AG08396 (cell line): ENCODE measurements at places on chromosomes 2 and 18.
A peak's percentile ranks its signal among the peaks of the same experiment; 100 is the strongest.

GRCh38 chr2:72824224-72824842, 1.5 kb downstream of the EXOC6B start:
- peak; percentile 55 for DNase-seq

- DNase-seq = no peak
Observed at GRCh38 chr2:195490319-195490718, 166.7 kb upstream of the SLC39A10 start.

DNA sequence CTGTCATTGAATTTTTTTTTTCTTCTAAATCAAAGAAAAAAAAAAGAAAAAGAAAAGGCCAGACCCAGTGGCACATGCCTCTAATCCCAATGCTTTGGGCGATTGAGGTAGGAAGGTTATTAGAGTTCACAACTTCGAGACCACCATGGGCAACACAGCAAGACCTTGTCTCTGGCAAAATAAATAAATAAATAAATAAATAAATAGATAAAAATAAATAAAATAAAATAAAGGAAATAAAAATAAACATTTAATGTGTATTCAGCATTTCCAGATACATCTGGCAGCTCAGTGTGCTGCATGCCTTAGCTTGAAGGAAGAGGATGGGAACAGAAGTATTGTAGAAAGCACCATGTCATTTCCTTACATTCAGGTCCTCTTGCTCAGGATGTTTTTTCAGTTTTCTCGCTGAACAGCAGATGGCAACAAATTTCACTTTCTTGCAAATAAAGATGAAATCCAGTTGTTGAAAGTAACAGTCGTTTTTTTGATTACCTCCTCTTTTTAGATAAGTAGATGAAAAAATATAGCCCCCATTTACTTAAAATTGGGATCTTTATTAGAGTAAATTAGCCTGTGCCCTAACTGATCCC, 25.7 kb upstream of the FAM178B start:
- DNase-seq = no peak

DNA sequence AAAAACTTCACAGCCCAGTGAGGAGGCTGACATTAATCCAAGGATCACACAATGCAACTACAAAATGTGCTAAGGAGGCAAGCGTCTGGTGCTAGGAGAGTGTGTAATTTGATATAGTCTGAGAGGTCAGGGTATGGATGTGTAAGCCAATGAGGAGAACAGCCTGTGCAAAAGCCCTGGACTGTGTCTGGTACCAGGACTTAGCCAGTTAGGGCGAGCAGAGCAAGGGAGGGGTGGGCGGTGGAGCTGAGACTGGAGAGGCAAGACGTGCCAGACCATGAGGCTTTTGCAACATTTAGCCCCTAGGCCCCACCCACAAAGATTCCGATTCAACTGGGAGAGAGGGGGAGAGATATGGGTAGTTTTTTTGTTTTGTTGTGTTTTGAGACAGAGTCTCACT, 33.5 kb upstream of the SPRED2 start:
- no peak for DNase-seq

- no peak for DNase-seq
Observed at GRCh38 chr18:25518716-25519053, 166.7 kb upstream of the ZNF521 start.

DNA sequence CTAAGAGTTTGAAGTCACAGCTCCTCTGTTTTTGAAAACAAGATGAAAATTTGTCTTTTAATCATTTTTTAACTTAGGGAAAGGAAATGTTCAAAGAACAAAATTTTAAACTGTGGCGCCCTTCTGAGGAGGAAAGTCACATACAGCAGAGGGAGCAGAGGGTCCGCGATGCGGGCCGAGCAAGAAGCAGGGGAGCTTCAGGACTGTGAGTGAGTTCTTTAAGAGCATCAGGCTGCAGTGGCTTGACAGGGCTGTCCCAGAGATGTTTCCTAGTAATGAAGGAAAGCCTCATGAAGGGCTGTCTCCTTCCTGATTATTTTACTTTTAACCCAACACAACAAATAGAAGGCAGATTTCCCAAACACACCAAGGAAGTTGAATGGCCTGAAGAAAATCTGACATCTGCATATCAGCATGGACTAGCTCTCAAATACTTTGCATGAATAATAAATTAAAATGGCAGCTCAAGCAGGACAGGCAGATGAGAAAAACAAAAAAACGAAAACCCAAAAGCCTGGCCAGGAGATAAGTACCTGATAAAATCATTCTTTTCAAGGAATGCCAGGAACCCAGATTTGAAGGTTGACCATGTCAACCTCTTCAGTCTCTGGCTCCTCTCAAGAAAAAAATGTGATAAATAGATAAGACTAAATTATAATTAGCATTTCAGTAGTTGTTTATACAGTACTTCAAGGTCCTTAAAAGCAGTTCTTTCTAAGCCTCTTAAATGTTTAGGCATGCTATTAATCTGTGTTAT, 60.8 kb downstream of the SLC40A1 start:
- no peak for DNase-seq

GRCh38 chr2:84653302-84653701, 137.0 kb downstream of the DNAH6 start:
- DNase-seq = no peak

GRCh38 chr2:191206613-191207471, 38.4 kb upstream of the MYO1B start:
- DNase-seq = no peak

- no peak for DNase-seq
Observed at GRCh38 chr2:196181484-196181883, 10.1 kb upstream of the STK17B start.

- DNase-seq = no peak
Observed at GRCh38 chr2:158346032-158346431, 110.5 kb downstream of the CCDC148 start.

DNA sequence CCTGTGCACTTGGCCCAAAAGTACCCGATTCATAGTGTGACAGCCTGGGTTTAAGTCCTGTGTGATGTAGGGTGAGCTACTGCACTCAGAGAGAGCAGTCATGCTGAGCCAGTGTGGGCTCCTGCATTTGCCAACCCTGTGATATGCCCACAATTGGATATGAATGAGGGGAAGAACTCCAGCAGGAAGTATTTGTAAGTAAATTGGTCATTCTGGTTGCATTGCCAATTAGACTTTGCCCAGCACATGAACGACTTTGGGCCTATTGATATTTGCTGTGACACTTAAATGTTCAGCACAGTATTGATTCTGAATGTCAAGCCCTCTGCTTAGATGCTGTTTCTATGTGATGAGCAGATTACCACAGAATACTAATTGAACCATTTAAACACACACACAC, 570.9 kb downstream of the PIK3C3 start:
- DNase-seq = no peak

DNA sequence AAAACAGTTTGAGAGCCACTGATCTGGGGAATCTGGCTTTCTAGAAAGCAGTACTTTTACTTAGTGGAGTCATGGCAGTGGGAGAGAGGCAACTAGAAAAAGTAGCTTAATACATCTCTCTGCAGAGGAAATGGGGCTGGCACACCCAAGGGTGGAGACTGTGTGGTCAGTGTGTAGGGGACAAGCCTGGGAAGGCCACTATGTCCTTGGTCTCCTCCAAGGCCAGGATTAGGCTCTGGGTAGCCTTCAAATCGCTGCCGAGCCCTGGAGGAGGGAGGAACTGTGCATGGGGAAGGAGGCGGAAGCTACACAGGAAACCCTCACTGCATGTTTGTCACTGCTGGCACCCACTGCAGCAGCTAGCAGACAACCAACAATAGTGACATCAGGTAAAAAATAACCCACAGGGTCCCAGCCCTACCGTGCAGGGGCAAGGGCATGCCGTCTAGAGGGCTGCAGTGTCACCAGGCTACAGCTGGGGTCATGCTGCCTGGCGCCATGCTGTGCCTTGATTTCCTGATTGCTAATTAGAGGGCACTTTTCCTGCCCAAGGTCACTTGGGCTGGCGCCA, 34.8 kb downstream of the LBH start:
- no peak for DNase-seq

GRCh38 chr2:223580951-223581350, 21.2 kb downstream of the SCG2 start:
- peak; percentile 49 for DNase-seq

DNA sequence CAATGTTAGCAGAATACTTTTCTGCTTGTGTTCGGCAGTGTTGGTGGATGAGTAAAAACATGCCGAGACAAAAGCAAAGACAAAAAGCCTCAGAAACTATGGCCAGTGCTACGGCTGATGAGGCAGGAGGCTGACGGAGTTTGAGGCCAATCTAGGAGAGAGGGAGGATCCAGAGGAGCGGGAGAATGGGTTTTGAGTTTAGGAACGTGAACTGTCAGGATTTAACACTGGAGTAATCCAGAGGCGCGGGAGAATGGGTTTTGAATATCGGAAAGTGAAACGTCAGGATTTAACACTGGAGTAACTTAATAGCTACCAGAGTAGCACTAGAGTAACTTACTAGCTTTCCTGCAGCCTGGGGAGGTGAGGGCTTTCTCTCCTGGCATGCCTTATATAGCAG, 37.4 kb downstream of the LYPD6B start:
- no peak for DNase-seq

GRCh38 chr2:237383991-237384671, 29.8 kb downstream of the COL6A3 start:
- DNase-seq = no peak

GRCh38 chr2:222538535-222538934, 114.2 kb downstream of the SGPP2 start:
- no peak for DNase-seq

- no peak for DNase-seq
Observed at GRCh38 chr18:711310-711656, 1.1 kb downstream of the ENOSF1 start.

GRCh38 chr2:44452069-44452583, 90.4 kb downstream of the CAMKMT start:
- DNase-seq = no peak

DNA sequence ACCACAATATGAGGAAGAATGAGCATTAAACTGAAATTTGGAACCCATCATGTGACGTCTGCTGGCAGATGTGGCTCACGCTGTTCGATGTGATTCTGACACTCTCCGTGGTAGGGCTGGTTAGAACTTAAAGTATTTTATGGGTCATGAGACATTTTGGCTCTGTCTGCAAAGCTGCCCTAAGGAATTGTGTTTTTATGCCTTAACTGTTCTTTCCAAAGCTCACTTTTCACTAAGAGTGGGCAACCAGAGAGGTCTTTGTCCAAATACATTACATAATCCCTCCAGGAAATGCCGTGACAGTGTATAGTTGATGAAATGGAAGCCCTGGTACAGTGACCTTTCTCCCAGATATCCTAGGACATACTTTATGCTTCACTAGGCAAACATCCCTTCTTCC, 119.1 kb downstream of the AQP4 start:
- no peak for DNase-seq

DNA sequence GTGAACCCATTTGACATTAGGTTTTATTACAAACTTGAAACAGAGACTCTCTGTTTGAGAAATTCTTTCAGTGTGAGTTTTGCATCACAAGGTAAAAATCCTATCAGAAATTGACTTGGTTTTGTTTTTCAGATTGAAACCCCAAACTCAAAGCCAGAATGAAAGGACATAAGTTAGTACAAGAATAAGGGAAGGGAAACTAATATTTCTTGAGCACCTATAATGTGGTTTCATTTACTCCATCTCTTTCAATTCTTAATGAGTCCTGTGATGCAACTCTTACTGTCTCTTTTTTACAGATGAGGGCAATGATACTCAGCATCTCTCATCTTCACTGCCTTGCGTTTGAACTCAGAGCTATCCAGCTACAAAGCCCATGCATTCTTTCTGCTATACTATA, 210.0 kb upstream of the SIX3 start:
- no peak for DNase-seq

DNA sequence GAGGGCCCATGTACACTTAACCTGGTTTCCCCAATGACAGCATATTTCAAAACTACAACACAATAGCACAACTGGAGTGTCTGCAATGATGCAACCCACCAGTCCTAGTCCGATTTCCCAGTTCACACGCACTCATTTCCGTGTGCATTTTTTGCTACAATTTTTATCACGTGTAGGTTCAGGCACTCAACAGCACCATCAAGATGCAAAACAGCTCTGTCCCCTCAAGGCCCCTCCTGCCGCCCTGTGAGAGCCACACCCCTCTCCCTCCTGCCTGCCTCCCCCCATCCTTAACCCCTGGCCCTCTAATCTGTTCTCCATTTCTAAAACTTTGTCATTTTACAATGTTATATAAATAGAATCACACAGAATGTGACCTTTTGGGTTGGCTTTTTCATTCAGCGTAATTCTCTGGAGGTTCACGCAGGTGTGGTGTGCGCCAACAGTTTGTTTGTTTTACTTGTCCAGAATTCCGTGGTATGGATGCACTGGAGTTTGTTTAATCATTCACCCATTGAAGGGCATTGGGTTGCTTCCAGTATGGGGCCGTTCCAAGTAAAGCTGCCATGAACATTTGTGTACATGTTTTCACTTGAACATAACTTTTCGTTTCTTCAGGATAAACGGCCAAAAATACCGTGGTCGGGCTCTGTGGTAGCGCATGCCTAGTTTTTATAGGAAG, 8.4 kb downstream of the KCNIP3 start:
- no peak for DNase-seq

- peak; percentile 39 for DNase-seq
Observed at GRCh38 chr2:203758841-203759689, 52.6 kb downstream of the CD28 start.

- peak; percentile 61 for DNase-seq
Observed at GRCh38 chr18:22667616-22668422, 250.1 kb upstream of the CTAGE1 start.

DNA sequence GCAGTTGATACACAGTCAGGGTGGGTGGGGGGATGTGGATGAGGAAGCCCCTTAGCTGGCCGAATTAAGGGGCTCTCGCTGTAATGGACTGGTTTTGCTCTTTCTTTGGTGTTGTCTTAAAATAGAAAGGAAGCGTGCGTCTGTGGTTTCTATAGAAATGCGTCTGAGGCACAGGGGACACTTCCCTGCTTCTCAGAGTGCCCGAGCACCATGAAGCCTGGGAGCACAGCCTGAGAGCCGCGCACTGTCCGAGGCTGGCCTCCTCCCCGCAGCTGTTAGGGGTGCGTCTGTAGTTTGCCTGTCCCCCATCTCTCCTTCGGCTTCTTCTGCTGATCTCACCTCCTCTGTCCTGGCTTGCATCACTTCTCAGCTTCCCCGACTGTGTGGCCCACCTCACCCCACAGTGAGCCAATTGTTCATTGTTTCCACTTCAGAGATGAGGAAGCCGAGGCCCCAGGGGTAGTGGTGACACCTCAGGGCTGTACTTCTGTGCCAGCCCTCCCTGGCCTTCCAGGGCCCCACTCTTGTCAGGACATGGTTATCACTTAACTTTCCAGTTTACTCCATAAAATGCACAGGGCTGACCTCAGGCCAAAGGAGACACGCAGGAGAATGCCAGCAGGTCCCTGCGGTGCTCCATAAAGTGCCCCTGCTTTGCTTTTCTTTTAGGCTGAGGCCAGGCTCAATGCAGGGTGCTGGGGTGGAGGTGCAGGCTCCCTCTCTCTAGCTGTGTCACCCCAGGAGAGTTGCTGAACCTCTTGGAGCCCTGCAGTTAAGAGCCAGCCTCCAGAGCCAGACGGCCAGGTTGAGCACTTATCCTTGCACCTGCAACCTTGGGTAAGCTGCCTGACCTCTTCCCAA, 210.6 kb downstream of the SEPTIN10 start:
- DNase-seq = no peak

DNA sequence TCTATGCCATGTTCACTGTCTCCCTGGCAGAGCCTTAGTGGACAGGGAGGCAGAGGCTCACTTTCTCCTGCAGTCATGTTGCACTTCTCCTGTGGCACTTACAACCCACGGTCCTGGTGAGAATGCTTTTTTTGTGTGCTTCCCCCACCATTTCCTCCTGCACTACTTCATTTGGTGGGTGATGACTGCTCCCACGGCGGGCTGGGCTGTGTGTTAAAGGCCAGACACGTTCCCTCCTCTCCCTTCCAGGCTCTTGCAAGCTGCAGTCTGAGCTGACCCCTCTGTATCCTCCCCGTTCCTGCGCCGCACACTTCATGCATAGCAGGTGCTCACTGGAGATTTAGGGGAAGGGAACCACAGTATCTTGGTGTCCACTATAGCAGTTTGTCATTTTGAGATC, 170.5 kb downstream of the CELF4 start:
- DNase-seq = no peak
